ENCODE measurements at places on chromosomes 6 and 20. TPM values are rescaled to one million over a fixed set of nuclear protein-coding genes. Genes with fewer than 3 reads are reported as not detected.

SUMO4 gene
- 2.5 TPM for total RNA-seq

MCHR2 gene
- not detected for total RNA-seq

PMEPA1 gene
- total RNA-seq: 49.1 TPM

MTG2 gene
- 26.5 TPM for total RNA-seq

ZCCHC3 gene
- 15.7 TPM for total RNA-seq

GPR63 gene
- total RNA-seq: 0.55 TPM

ZDHHC14 gene
- total RNA-seq: 12.2 TPM

TRAPPC3L gene
- total RNA-seq: 0.64 TPM

SCRT2 gene
- total RNA-seq: not detected

KIF25 gene
- total RNA-seq: 0.96 TPM

CRISP2 gene
- total RNA-seq: not detected

TPD52L1 gene
- total RNA-seq: 24.5 TPM

PROKR2 gene
- not detected for total RNA-seq

ID4 gene
- 35.2 TPM for total RNA-seq

PLA2G7 gene
- 38.8 TPM for total RNA-seq

FBXO9 gene
- 101 TPM for total RNA-seq

ECT2L gene
- not detected for total RNA-seq

MUC22 gene
- not detected for total RNA-seq

FRK gene
- total RNA-seq: 7.2 TPM

MTCH1 gene
- 194 TPM for total RNA-seq

KIAA1755 gene
- 2.3 TPM for total RNA-seq

LY86 gene
- 13.8 TPM for total RNA-seq

HUS1B gene
- total RNA-seq: 1.0 TPM

NKX2-2 gene
- total RNA-seq: not detected

EYA4 gene
- total RNA-seq: 6.0 TPM

ZNF76 gene
- 31.3 TPM for total RNA-seq

NNAT gene
- 0.43 TPM for total RNA-seq

OOEP gene
- 1.2 TPM for total RNA-seq

HLA-DPA1 gene
- 491 TPM for total RNA-seq

BPIFA1 gene
- total RNA-seq: not detected

TOX2 gene
- total RNA-seq: 24.3 TPM

PDYN gene
- not detected for total RNA-seq

MICB gene
- total RNA-seq: 8.2 TPM

C2 gene
- total RNA-seq: 282 TPM

CLPSL1 gene
- total RNA-seq: not detected
